A172 (cell line): ENCODE measurements at places on chromosomes 3 and 15.

- no peak for DNase-seq
Measured at GRCh38 chr3:108510496-108510895, at the start of gene MYH15. Gene MYH15, minus strand, starts transcription at chr3:108510596. Its CDS starts 66 bp downstream, at chr3:108510530.

- no peak for DNase-seq
Measured at GRCh38 chr3:69197922-69198530, 75.6 kb upstream of the LMOD3 start.

DNA sequence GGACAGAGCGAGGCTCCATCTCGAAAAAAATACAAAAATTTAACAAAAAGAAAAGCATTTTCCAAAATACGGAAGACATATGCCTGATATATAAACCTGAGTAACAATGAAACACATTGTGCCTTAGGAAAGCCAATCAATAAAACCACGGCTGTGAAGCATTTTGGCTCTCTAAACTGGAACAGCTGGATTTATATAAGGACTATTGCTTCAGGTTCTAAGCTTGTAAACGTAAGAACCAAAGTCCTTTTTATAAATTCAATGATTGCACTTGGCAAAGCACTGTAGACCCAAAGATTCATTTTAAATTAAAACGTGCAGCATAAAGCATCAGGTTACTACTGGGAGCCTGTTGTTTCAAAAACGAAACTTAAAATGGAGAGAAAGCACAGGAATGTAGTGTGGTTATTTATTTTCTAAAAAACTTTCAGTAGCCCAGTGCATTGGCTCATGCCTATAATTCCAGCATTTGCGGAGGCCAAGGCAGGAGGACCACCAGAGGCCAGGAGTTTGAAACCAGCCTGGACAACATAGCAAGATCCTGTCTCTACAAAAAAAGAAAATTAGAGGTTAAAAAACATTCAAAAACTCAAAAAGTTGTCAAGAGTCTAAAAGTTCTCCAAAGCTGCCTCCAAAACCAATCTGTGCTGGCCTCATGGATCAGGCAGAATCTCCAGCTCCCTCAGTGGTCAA is 61.5 kb downstream of the USF3 start:
- DNase-seq = no peak

GRCh38 chr15:38587214-38587613 is 22.6 kb upstream of the RASGRP1 start:
- DNase-seq = no peak

GRCh38 chr15:90946538-90946937 is 8.1 kb upstream of the RCCD1 start:
- DNase-seq = no peak

GRCh38 chr3:15651396-15651795 is 49.9 kb downstream of the BTD start:
- DNase-seq = no peak

DNA sequence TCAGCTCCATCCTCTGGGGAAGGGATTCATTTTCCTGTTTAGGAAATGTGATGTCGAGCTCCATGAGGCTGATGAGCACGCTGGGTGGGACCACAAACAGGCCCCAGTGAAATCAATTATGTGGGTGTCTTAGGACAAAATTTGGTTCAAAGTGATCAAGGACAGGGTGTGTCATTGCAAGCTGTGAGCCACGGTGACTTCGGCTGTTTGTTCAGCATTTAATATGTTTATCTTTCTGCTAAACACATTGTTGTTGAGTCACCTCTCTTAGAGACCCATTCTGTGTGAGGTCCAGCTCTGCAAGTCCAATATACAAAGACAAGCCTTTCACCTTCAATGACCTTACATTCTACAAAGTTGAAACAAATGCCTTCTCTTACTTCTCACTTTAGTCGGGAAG is 41.3 kb downstream of the SSR3 start:
- DNase-seq = peak; percentile 19

DNA sequence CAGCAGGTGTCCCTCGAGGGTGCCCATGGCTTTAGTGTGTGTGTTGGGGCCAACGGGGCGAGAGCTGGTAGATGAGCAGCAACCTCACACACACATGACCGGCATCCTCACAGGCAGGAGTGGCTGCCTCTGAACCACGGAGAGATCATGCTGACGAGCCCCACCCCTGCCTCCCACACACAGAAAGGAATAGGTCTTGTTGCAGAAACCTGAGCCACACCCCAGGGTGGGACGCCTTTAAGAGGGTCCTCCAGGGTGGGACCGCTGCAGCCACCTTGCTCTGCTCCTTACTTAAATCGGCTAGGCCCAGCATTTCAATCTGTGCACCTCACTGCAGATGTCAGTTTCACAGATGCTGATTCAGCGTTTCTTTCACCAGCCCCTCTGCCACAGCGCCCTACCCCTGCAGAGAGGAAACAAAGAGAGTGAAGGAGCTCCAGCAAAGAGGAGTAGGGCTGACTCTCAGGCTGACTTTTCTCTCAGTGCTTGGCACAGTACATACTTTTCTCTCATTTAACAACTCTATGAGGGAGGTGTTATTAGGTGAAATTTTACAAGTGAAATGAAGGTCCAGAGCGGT is 61.2 kb upstream of the EPHB3 start:
- DNase-seq = no peak

GRCh38 chr3:22951910-22952309 is 251.2 kb upstream of the UBE2E2 start:
- DNase-seq = no peak

GRCh38 chr15:42724276-42724675 is 12.7 kb downstream of the CDAN1 start:
- DNase-seq = no peak

- DNase-seq = no peak
Measured at GRCh38 chr3:160012108-160012507, 23.5 kb downstream of the IL12A start.

- peak; percentile 40 for DNase-seq
Measured at GRCh38 chr15:95162967-95163531, 931.7 kb downstream of the MCTP2 start.

- no peak for DNase-seq
Measured at GRCh38 chr15:65434201-65434600, 11.5 kb upstream of the IGDCC4 start.

DNA sequence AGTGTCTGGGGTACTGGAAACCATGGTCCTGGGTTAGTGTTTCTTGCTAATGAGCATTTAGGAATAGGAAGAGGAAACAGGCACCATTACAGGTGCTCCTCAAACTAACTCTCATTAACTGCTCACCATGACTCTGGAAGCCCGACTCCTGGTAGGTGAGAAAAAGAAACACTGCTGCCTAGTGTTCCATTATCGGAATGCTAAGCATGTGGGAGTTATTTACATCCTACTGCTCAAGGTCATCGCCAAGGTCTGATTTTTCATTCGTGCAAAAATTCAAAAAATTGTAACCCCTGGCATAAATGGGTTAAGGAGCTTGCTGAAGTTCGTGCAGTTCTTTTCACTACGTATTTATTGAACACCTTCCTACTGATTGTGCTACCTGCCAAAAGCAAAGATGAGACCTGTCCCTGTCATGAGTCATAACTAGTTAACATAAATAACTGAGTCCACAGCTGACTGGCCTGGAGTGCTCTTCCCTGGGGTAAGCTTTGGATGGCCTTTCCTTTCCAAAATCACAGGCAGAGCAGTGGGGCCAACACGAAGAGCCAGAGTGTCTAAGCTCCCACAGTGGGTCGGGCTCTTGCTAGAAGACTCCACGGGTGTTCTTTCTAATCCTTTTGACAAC is 22.7 kb upstream of the PAQR5 start:
- no peak for DNase-seq

GRCh38 chr3:134351427-134351826 is 22.8 kb downstream of the AMOTL2 start:
- DNase-seq = no peak

DNA sequence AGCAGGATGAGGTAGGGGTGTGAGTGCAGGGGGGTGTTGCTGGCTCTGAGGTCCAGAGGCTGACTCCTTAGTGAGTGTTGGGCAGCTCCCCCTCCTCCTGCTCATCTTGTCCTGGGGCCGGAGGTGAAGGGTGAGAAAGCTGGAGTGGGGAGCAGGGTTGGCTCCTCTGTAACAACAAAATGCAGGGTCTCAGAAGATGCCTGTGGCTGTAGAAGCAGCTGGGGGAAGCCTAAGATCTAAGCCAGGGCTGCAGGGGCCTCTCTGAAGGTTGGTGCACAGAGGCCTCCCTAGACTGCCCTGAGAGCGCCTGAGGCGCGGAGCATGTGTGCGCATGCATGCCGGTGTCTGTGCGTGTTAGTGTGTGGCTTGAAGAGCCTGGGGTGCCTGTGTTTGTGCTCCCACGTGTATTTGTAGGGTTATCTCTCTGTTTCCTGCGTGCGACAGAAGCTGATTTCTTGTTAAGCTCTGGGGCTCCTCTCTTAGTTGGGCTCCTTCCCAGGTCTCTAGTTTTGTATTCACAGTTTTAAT is 5.3 kb upstream of the HDAC11 start:
- DNase-seq = no peak

DNA sequence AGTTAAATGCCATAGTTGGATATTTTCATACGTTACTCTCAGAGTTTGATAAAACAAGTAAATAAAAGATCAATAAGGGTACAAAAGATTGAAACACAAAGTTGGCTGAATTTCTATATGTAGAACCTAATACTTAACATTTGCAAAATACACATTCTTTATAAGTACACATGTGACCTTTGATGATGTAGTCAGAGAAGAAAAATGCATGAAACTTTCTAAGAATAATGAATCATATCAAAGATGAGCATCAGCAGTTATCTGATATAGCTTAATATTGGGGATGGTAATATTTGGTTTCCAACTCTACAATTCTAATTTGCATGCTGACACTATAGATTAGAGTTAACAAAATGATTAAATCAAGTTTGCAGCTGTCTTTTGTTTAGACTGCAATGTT is 188.0 kb upstream of the TGFBR2 start:
- no peak for DNase-seq
